NCI-H1694 (cell line): ENCODE measurements at places on chromosomes 7 and 10.

- no peak for DNase-seq
Measured at GRCh38 chr7:72437061-72437585, 25.0 kb upstream of the CALN1 start.

GRCh38 chr10:10910634-10911033 lies 107.0 kb upstream of the CELF2 start:
- no peak for DNase-seq

GRCh38 chr7:101185258-101185839 lies 5.3 kb upstream of the NAT16 start:
- DNase-seq = no peak

DNA sequence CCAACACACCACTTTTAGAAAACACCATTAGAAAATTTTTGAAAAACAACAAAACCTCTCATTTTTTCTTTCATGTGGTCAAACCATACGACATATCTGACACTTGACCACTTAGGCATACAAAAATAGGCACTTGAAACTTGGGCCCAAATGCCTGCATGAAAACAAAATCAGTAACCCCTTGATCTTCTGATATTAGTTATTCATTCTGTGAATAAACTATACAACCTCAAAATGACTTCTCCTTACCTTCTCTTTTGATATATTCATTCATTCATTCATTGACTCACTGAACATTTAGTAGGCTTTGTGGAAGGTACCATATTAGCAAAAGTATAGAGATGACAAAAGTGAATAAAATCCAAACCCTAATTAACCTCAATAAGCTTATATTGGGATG lies 26.4 kb downstream of the ITGB1 start:
- no peak for DNase-seq

DNA sequence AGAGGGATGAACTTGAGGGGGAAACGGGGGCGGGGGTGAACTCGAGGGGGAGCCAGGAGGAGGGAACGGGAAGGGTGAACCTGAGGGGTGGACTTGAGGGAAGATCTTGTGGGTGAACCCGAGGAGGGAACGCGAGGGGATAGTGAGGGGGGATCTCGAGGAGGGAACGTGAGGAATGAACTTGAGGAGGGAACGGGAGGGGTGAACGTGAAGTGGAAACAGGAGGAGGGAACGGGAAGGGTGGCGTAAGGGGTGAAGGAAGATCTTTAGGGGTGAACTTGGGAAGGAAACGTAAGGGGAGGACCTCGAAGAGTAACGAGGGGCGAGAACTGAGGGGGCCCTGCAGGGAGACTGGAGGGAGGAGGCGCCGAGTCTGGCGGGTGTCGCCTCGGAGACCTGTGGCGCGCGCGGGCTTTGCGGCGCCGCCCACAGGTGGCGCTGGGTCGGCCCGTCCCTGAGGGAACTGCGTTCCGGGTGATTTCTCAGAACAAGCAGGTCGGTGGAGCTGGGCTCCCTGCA lies 651 bp downstream of the MYO3A start:
- DNase-seq = no peak

DNA sequence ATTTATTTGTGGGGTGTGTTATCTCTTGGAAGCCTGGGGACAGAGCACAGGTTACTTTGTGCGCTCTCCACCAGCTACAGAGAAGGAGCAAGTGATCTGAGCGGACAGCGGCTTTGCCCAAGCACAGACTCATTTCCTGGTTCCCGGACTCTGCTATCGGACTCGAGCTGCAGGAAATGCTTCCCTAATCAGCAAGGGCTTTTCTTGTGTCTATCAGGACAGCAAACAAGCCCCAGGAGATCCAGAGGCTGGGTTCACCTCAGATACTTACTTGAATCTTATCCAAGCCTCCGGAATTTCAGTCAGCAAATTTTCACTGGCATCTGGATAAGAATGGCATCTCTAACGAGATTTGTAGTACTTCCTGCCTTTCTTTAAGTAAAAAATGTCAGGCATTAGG lies 27.8 kb downstream of the MRC1 start:
- no peak for DNase-seq

- DNase-seq = no peak
Measured at GRCh38 chr10:47252093-47252780, 47.8 kb upstream of the GDF10 start.

GRCh38 chr10:6721964-6722615 lies 142.0 kb upstream of the PRKCQ start:
- no peak for DNase-seq

GRCh38 chr7:55274156-55274555 lies 91.0 kb upstream of the LANCL2 start:
- no peak for DNase-seq

- no peak for DNase-seq
Measured at GRCh38 chr10:78450239-78450638, 416.6 kb downstream of the RPS24 start.

GRCh38 chr7:12152196-12152918 lies 58.7 kb upstream of the TMEM106B start:
- no peak for DNase-seq

GRCh38 chr10:91923371-91924211 lies at the start of gene BTAF1:
BTAF1 (plus strand) TSS chr10:91923770; CDS start chr10:91924077, 307 bp downstream.
- DNase-seq = peak; percentile 81

GRCh38 chr10:33965795-33966581 lies 631.5 kb upstream of the NRP1 start:
- no peak for DNase-seq

GRCh38 chr10:75773231-75773780 lies 341.9 kb downstream of the LRMDA start:
- DNase-seq = no peak

- no peak for DNase-seq
Measured at GRCh38 chr7:151063212-151063561, 3.8 kb downstream of the SLC4A2 start.

- DNase-seq = no peak
Measured at GRCh38 chr10:6969659-6970058, 389.6 kb upstream of the PRKCQ start.

DNA sequence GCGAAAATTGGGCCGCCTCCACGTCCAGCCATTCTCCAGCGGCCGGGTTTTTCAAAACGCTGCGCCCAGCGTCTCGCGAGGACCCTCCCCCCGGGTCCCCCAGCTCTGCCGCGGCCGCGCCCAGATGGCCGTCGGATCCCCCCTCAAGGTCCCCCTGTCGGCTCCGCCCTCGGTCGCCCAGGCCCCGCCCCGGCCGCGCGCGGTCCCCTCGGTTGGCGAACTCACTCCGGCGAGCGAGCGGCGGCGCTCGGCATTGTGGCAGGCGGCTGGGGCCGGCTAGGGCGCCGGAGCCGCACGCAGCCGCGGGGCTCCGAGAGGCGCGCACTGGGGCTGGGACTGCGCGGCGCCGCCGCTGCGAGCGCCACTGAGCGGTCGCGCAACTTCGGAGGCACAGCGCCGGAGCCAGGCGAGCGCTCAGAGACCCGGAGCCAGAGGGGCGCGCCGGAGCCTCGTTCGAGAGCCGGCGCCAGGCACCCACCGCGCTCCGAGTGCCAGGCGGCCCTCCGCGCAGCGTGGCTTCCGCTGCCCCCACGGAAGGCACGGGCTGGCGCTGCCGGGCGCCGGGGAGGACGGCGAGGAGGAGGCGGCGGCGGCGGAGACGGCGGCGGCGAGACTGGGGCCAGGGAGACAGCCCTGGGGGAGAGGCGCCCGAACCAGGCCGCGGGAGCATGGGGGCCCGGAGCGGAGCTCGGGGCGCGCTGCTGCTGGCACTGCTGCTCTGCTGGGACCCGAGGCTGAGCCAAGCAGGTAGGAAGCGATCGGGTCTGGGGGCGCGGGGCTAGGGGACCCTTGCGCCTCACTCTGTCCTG lies at the start of gene UNC5B:
UNC5B (plus strand) TSS at position 253 of the 809 bp plus-strand sequence; CDS start at position 669, 416 bp downstream.
- peak; percentile 62 for DNase-seq

- DNase-seq = no peak
Measured at GRCh38 chr10:43188702-43189101, 50.5 kb downstream of the CSGALNACT2 start.

DNA sequence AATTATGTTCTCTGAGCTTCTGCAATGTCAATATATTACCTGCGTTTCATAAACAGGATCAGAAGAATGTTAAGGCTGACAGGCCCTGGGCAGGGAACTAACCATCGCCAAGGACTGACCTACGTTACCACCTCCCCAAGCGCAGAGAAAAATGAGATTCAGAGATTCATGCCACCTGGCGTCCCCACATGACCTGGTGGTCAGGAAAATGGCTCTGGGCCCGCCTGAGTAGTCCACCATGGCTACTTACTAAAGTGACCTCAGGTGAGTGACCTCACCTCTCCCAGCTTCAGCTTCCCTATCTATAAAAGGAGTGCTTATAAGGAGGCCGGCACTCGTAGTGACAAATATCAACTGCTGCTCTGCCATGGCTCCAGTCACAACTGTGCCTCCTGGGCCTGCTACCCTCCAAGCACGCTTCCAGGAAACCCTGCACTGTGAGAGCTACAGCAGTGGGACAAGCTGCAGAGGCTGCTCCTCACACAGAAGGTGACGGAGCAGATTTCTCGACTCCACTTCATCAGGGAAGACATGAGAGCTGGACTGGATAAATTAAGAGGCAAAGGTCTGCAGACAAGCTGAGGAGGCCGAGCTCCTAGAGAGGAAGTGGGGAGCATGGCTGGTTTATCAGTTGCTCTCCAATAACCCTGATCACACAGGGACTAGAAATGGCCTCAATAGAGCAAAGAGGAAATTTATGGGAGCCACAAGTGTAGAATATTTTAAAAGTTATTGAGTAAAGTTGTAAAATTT lies 103.0 kb downstream of the RNF216 start:
- no peak for DNase-seq

DNA sequence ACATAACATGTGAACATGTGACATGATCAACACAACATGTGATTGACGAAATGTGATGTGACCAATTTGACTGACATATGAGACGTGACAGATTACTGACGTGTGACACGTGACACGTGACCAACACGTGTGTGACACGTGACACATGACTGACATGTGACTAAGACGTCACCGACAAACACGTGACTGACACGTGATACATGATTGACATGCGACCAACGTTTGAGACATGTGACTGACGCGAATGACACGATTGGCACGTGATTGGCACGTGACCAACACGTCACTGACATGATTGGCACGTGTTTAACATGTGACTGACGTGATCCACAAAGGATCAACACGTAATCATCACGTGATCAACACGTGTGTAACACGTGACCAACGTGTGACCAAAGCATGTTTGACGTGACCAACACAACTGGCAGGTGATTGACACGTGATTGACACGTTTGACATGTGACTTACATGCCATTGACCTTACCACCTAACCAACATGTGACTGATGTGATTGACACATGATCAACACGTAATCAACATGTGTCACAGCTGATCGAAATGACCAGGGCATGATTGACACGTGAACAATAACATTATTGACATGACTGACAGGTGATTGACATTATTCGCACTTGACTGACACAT lies 23.7 kb downstream of the CRPPA start:
- no peak for DNase-seq

DNA sequence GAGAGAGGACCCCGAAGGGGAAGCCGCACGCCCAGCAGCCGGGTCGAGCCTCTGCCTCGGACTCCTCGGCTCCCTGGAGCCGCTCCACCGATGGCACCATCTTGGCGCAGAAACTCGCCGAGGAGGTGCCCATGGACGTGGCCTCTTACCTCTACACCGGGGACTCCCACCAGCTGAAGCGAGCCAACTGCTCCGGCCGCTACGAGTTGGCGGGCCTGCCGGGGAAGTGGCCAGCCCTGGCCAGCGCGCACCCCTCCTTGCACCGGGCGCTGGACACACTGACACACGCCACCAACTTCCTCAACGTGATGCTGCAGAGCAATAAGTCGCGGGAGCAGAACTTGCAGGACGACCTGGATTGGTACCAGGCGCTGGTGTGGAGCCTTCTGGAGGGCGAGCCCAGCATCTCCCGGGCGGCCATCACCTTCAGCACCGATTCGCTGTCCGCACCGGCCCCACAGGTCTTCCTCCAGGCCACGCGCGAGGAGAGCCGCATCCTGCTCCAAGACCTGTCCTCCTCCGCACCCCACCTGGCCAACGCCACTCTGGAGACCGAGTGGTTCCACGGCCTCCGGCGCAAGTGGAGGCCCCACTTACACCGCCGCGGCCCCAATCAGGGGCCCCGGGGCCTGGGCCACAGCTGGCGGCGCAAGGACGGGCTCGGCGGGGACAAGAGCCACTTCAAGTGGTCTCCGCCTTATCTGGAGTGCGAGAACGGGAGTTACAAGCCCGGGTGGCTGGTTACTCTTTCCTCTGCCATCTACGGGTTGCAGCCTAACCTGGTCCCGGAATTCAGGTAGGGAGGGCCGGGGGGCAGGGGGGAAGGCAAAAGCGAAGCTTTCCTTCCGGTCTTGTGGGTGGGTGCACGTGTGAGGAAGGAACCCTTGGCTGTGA lies 973 bp downstream of the GPR158 start:
- DNase-seq = no peak

- DNase-seq = no peak
Measured at GRCh38 chr7:105268056-105268455, 120.7 kb downstream of the SRPK2 start.

DNA sequence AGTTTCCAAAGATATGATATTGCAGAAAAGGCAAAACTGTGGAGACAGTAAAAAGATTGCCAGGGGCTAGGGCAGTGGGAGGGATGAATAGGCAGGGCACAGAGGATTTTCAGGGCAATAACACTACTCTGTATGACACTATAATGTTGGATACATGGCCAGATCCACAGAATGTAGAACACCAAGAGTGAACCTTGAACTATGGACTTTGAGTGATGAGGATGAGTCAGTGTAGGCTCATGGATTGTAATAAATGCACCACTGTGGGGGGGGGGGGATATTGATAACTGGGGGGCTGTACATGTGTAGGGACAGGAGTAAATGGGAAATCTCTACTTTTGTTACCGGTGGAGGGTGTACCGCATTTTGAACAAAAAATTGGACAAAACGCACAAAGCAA lies 77.4 kb downstream of the ALOX5 start:
- no peak for DNase-seq

GRCh38 chr10:29736366-29737073 lies 101.7 kb upstream of the SVIL start:
- no peak for DNase-seq

- no peak for DNase-seq
Measured at GRCh38 chr7:1076184-1077072, 11.5 kb upstream of the GPER1 start.

GRCh38 chr10:88162852-88163251 lies 299.4 kb downstream of the PTEN start:
- DNase-seq = no peak

DNA sequence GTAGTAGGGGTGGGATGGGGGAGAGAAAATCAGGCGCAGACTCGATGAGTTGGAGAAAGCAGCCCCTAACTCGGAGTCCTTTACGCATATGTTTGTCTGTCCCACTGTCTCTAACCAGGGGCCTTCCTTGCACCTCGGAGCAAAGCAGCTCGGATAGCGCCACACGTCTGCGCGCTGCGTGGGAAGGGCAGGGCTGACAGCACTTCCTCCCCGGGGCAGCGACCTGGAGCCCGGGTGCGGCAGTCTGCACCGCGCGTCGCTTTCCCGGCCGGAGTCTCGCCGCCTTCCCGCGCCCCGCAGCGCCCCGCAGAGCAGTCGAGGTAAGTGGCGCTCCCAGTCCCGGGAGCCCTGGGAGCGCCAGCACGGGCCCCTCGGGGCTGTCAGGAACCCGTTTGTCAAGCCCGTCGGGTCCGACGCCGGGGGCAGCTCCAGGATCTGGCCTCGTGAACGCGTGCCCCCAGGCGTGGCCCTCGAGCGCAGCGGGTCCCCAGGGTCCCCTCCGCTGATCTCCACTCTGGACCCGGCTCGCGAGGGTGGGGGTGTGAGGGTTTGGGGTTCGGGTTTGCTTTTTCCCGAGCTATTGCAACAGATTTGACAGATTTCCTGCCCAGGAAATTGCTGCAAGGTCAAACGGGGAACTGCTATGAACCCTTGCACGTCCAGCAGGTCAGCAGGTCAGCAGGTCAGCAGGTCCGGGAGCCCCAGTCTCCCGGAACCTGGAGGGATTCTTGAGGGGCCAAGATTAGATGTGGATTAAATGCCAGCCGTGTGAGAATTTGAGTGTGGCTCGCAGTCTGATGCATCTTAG lies 597 bp downstream of the APBB1IP start:
- no peak for DNase-seq
